ENCODE measurements at places on chromosomes 12 and 14. TPM values are rescaled to one million over a fixed set of nuclear protein-coding genes. Genes with fewer than 3 reads are reported as not detected.

OTUB2 gene
- 1.9 TPM for total RNA-seq

SSPN gene
- total RNA-seq = 12.5 TPM

GNG2 gene
- 14.7 TPM for total RNA-seq

C12orf54 gene
- not detected for total RNA-seq

ALDH1L2 gene
- 50.9 TPM for total RNA-seq

RIN3 gene
- total RNA-seq = 1.8 TPM

GLIPR1L1 gene
- total RNA-seq = not detected

TEX52 gene
- not detected for total RNA-seq

SPIC gene
- total RNA-seq = not detected

KRT78 gene
- total RNA-seq = not detected

AHSA1 gene
- total RNA-seq = 137 TPM

WNT1 gene
- not detected for total RNA-seq

LTB4R gene
- total RNA-seq = 2.4 TPM

IAPP gene
- not detected for total RNA-seq

JDP2 gene
- total RNA-seq = 163 TPM

NPFF gene
- not detected for total RNA-seq
